ENCODE measurements at places on chromosomes 16 and 17.

DNA sequence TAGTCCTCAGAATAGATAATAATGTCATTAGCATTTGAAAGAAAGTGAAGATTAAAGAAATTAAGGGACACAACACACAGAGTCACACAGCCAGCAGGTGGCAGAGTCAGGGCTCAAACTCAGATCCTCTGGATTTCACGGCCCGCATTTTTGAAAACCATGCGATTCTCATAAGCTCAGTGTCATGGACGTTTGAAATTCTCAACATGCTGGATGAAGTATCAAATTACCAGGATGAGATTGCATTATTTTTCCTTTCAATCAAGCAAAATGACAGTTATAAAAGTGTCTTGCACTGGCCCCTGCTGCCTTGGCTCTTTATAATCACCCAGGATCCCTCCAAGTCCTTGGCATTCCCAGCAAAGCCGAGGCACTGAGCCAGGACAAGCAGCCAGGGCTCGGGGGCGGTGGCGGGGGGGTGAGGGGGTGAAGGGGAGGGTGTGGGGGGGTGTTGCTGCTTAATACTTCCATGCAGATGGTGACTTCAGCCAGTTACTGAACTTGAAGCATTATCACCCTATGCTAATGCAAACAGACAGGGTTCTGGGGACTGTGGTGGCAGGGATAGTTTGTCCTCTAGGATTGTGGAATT, 6.6 kb upstream of the BMERB1 start:
- no peak for DNase-seq

GRCh38 chr17:50934161-50934560, 68.0 kb upstream of the TOB1 start:
- no peak for DNase-seq

GRCh38 chr17:302300-302698, 50.3 kb downstream of the RPH3AL start:
- DNase-seq = no peak

DNA sequence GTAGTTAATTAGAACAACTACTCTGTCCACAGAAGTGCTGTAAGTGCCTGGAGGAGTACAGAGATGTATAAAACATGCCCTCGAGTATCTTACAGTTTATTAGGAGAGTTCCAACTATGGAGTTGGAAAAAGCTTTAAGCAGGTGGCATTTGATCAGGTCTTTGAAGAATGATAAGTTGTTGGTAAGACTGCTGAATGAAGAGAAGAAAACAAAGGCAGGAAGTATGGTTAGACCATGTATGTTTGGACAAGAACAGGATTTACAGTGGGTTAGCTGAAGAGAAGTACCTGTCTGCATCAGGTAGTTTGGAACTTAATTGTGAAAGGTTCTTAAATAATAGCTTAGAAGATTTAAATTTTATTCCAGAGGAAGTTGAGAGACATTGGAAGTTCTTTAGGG, 29.4 kb downstream of the ATP6V0A1 start:
- DNase-seq = no peak

DNA sequence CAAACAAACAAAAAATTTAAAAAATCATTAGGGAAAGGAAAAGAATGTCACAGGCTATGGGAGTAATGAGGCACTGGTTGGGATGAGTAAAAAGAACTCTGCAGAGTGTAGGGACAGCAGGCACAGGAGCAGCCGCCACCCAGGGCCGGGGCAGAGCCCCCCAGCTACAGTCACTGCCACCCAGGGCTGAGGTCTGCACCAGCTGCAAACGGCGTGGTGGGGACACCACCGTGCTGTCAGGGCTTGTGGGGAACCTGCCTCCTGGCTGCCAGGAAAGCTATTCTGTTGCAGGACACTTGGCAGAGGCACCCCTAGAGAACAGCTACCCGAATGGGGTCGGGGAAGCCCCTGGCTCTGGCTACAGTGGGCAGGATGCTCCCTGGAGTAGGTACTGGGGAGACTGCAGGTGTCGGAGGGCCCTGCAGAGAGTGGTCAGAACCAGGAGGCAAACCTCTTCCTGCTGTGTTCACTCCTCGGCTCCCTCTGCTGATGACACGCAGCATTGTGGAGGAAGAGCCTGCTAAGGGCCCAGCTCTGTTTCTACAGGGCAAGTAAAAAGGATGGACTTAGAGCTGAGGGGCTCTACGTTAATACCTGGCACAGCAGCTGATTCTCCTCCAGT, 32.3 kb upstream of the CAPN15 start:
- no peak for DNase-seq

Data from stimulated activated CD4-positive, alpha-beta T cell treated with anti-CD3 and anti-CD28 coated beads, TNF-alpha, amount 100 ng/mL, for 1 hour (primary cell).